ENCODE measurements at places on chromosomes 4 and X.

GRCh38 chrX:43656005-43656494 is at the start of gene MAOA:
MAOA (plus strand) TSS chrX:43656299; CDS start chrX:43656342, 43 bp downstream.
- DNase-seq: no peak

- peak; percentile 36 for DNase-seq
Observed at GRCh38 chr4:75555294-75556164, at the start of gene ODAPH. ODAPH (plus strand) TSS chr4:75556066; CDS start chr4:75556083, 17 bp downstream.

GRCh38 chr4:68129793-68130192 is at the start of gene TMPRSS11F:
TMPRSS11F (minus strand) TSS chr4:68129869; CDS start chr4:68129820, 49 bp downstream.
- DNase-seq: no peak

GRCh38 chr4:62130230-62130629 is 930.1 kb downstream of the ADGRL3 start:
- no peak for DNase-seq

- no peak for DNase-seq
Observed at GRCh38 chr4:82906469-82906868, 5.9 kb downstream of the THAP9 start.

DNA sequence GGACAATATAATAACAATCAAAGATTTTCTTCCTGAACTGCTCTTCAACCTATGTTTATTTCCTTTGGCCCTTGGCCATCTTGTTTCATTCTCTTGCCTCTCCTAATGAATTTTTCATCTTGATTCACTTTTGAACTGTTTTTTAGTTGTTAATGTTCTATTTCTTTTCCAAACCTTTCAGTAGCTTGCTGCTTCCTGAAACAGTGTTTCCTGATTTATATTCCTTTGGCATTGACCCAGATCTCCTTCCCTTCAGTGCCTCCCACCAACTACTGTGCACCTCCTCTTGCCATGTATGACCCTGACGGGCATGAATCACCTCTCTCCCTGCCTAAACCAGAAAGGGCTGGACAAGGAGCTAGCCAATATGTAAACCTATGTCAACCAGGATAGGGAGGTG is 25.6 kb upstream of the SPP1 start:
- DNase-seq: peak; percentile 78

GRCh38 chr4:110424144-110424543 is 51.8 kb upstream of the ENPEP start:
- DNase-seq: no peak

GRCh38 chr4:46370531-46370930 is 19.4 kb downstream of the GABRA2 start:
- no peak for DNase-seq

DNA sequence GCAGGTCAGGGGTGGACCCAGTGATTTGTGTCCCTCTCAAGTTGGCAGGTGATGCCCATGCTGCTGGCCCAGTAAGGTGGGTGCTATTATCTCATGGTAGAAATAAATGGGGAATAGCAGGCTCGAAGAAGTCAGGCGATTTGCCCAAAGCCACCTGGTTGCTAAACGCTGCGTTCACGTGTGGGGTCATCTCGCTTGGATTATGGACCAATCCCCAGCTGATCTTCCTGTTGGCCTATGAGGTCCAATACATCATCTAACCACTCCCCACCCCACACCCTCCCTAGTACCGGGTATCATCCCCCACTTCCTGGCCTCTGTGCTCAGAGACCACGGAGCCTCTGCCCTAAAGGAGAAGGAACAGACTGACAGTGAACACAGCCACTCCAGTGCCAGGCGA is 18.3 kb upstream of the MSX1 start:
- DNase-seq: no peak

DNA sequence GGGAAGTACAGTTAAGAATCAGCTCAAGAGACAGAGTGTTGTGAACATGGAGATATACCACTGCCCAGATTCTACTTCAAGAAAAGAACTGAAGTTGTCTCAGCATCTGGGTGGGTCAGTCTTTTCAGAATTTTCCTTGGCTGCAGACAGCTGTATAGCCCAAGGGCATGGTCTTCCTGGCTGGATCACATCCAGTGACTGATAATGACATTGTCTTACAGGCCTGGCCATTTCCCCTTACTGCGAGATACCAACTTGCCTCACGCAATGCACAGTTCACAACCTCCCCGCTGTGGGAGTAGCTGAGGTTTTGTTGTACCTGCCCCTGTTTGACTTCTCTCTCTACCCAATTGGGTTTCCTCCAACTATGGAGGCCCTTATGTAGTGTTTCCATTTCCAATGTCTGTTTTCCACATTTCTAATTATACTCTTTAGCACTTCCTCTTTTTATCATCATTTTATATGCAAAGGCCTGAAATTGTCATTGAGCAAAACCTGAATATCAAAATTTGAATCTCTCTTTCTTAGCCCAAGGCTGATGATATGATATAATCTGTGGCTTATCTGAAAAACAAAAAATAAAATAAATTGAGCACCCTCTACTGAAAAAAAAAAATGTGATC is 209.1 kb downstream of the NAF1 start:
- DNase-seq: no peak

DNA sequence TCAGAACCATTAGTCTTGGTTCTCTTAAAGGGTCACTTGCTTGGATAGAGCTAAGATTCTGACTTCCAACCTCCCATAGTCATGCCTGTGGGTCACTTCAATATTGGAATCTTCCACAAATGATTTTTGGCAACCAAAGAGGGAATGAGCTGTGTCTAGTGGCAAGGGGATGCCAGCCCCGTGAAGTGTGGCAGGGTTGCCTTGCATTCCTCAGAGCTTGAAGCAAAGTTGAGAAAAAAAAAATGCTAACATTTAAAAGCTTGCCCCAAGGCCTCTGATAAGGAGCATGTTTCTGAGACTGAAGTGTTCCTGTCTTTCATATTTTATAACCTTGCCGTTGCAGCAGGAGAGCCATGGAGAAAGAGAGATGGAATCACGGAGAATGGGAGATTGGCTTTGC is 120.2 kb downstream of the PAPSS1 start:
- peak; percentile 24 for DNase-seq

DNA sequence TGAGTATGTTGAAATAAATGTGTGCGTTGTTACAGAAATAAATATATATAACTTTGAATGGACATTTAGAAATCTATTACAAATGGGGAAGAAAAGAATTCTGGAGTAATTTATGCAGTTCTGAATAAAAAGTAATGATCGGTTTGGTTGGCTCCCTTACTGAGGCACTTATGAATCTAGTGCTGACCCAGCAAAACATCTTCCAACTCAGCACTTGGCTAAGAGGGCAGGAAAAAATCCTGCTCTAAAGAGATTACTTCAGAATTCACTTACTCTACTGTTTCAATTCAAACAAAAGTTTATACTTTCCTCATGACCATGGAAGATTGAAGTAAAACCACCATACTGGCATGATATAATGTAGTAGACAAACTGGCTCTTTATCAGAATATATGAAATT is 123.9 kb upstream of the RXFP1 start:
- DNase-seq: no peak

- no peak for DNase-seq
Observed at GRCh38 chr4:155668707-155669220, 2.1 kb downstream of the GUCY1A1 start.

DNA sequence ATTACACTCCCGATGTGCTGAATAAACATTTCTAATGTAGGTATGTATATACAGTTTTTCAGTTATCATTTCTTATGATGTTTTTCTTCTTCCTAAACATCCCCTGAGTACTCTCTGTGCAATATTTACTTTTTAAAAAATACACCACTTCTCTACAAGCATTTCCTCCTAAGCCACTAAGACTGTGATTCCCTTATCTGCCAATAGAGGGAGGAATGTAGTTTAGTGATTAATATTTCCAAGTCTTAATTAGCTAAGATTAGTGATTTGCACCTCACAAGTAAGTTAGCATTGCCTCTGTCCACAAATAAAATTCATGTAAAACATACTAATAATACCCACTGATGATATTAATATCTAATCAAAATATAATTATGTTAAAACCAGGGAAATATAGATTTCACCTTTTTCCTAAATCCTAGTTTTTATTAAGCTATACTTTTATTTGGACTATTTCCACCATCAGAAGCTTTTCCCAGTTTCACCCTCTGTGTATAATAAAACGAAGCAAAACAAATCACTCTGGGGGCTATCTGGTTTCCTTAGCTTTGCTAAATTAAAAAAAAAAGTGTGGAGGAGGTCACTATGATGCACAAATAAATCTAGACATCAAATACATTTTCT is 909.1 kb downstream of the FAT4 start:
- DNase-seq: peak; percentile 27

GRCh38 chrX:154991039-154991438 is 31.5 kb downstream of the F8 start:
- no peak for DNase-seq

DNA sequence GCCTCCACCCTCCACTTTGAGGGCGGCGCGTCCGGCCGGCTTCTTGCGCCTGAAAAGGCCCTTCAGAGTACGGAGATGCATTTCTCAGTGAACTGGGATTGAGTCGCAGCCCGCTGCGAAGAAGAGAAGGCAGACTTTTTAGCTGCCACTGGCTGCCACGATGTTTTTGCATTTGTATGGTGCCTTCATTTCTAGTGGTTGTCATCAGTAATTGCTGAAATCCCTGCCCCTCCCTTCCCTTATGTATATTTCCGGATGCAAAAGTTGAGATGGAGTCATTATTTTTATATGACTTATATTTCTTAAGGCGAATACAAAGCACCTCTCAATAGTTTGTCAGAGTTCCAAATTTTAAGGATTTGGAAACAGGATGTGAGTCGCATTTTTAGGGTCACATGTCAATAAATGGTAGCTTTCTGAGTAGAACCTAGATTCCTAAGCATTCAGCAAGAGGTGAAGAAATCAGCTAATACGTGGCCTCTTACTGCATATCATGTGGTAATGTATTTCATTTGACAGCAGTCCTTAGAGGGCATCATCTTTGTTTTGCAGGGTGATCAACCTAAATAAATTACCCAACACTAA is 658 bp downstream of the ATP6AP2 start:
- DNase-seq: peak; percentile 29

DNA sequence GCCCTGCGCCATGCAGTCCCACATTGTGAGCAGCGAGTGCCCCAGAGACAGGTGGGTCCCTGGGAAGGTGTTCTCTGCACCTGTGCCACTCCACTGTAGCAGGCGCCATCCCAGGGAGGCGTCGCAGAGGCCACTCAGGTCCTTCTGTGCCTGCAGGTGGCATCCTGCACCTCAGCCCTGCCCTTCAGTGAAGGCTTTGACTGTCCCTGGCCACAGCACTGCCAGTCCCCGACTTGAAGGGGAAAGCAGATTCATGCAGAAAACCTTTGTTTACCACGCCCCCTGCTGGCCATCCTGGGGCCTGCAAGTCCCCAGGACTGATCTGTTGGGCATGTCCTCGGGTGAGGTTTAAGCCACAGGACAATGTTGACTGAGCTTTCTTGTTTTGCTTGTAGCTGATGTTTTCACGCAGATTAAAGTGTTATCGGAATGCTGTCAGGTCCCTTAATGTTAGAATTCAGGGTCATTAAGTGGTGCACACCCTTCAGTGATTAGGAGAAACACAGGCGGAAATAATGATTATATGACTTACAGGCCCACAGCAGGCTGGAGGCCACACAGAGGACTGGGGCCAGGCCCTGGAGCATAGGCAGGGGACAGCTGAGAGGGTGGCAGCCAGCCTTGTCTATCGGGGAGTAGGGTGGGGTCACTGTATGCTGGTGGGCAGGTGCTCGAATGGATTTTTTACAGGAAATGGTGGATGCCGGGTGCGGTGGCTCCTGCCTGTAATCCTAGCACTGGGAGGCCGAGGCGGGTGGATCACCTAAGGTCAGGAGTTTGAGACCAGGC is 5.0 kb downstream of the TACC3 start:
- peak; percentile 83 for DNase-seq

DNA sequence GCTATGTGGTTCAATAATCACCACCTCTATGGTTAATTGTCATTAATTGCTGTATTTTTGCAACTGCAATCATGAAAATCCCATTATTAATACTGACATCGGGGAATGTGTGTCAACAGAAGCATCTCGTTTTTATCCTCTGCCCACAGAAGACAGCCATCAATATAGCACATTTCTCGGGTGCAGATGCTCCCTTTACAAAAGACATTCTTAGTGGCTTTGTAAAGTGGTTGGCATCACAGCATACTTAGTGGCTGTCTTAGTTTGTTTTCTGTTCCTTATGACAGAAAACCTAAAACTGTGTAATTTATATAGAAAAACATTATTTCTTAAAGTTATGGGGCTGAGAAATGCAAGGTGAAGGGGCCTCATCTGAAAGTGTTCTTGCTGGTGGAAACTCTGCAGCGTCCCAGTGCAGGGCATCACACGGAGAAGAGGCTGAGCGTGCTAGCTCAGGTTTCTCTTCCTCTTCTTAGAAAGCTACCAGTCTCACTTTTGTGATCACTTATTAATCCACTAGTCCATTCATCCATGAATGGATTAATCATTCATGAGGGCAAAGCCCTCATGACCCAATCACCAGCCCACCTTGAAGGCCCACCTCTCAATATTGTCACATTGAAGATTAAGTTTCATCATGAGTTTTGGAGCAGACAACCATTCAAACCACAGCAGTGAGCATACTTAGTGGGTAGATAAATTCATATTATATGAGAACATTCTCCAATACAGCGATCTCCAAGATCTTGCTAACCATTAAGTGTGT is 1067.7 kb upstream of the PABPC4L start:
- no peak for DNase-seq

GRCh38 chr4:3791910-3792542 is 25.8 kb downstream of the ADRA2C start:
- peak; percentile 40 for DNase-seq

DNA sequence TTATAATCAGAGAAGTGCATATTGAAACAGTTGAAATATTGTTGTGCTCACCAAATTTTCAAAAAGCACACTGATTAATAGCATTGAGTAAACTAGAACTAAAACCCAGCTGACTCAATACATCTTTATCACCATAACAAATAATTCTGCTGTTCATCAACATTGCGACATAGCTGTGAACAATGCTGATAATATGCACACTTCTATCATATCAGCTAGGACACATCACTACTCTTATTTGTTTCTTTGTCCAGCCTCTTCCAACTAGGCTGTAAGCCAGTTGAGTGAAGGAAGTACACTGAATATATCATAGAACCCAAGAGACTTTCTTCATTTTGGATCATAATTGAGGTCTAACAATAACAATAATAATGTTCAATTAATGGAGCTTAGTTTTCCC is 349.7 kb downstream of the IQCM start:
- peak; percentile 13 for DNase-seq

- DNase-seq: no peak
Observed at GRCh38 chr4:157942017-157942416, 230.8 kb downstream of the GASK1B start.

- no peak for DNase-seq
Observed at GRCh38 chr4:24604558-24605214, 20.3 kb upstream of the DHX15 start.

GRCh38 chr4:123748806-123749205 is 352.2 kb downstream of the SPRY1 start:
- no peak for DNase-seq

- DNase-seq: peak; percentile 62
Observed at GRCh38 chrX:97524997-97525396, 641.3 kb downstream of the RPA4 start.

DNA sequence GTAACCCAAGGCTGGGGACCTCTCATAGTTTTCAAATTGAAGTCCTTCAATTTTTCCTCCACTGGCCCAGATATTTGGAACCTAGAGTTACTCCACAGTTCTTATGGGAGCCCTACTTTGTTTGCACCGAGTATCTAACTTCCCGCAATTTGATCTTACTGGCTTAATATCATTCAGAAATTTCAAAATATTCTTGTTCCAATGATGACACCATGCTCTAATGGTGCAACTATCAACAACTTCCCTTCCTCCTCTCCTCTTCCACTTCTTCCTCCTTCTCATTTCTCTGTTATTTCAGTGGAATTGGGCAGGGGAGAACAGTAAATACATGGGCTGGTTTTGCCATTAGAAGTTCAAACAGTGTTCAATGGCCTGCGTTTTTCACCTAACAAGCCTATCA is 20.2 kb downstream of the PDCL2 start:
- no peak for DNase-seq

GRCh38 chr4:23483320-23483960 is 406.4 kb downstream of the PPARGC1A start:
- DNase-seq: no peak
